ENCODE measurements at places on chromosomes 3 and 15.

DNA sequence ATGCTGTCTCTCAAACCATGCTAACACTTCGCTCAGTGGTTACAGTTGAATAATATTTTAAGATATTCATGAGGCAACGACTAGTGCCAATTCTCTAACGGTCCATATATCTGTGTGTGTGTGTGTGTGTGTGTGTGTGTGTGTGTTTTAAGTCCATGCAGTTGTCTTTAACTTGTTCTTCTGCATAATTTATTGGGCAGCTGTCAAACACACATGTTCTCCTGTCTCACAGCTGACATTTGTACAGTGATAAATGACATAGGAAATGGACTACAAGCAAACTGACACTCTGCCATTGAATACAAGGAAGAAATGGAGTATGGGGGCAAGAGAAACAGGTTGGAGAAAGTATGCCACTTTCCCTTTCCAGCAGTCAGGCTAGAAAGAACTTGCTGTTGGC is 172.0 kb downstream of the PDZRN3 start:
- DNase-seq, result no peak

DNA sequence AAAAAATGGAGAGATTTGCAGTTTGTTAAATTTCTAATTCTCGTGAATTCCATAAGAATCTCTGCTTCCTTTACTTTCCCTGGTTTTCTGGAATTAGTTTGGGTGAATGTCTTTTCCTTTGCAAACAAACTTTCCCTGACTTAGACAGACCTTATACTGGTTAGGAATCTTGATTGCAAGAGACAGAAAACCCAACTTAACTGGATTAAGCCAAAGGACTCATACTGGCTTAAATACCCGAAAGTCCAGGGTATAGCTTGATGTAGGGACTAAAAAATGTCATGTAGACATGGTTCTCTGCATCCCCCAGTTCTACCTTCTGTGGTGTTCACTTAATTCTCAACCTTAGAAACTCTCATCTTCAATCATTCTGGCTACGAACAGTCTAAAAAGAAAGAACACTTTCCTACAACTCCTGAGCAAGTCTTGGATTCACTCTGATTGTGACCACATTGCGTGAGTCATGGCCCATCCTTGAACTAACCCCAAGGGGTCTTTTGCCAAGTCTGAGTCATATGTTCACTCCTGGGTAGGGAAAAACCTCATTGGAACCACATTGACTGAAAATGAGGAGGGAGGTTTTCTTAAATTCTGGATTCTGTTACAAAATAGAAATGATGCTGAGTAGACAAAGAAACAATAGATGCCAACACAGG is 136.0 kb upstream of the DAZL start:
- no peak for DNase-seq

DNA sequence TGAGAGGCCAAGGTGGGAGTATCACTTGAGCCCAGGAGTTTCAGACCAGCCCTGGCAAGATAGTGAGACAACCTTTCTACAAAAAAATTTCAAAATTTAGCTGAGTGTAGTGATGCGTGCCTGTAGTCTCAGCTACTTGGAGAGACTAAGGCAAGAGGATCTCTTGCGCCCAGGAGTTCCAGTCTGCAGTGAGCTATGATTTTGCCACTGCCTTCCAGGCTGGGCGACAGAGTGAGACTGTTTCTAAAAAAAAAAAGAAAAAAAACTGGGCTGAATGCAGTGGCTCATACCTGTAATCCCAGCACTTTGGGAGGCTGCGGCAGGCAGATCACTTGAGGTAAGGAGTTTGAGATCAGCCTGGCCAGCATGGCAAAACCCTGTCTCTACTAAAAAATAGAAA is 14.0 kb upstream of the PIK3CB start:
- DNase-seq, result no peak

DNA sequence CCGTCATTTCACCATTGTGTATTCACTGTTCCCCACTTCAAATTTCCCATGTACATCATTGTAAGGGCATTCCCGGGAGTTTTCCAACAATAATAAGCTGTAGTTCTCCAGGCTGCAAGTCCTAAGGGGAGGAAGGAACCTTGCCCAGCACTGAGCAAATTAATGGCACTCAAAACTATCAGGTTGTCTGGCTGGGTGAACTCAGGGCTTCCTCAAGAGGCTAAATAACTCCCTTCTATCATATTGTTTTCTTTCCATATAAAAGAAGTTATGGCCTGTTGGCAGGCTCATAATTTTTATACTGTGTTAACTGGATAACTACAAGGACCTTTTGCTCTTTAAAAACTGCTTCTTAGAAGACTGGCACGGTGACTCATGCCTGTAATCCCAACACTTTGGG is 71.4 kb downstream of the SEMA6D start:
- no peak for DNase-seq

DNA sequence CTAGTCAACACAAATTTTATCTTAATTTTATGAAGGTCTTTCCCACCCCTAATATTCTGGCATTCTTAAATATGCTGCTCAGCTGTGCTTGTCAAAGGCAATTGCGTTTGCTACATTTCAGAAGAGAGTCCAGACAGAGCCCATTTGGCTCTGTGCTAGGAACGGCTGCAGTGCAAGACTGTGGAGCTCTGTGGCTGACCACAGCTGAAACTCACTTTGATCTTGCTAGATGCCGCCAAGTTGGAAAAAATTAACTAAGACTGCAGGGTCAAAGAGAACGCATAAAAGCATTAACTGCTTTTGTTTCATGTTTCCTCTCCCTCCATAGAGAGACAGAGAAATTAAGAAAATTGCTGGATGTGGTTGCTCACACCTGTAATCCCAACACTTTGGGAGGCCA is 7.6 kb upstream of the PPP1R2 start:
- no peak for DNase-seq

DNA sequence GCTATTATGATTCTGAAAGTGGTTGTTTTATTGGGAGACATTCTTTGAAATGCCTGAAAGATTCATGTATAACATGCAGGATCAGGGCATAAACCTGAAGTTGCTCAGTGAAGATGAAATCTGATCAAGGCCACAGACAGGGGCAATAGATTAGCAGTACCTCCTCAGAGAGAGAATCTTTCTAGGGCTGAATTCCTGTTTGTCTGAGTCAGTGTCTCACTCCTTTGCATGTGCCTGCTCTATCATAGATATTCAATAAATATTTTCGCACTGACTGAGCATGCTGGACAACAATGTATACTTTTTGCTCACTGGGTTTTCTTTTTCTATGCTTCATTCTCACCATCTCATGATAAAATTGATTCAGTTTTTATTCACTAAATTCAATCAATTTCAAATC is 49.8 kb upstream of the PFN2 start:
- DNase-seq, result no peak

DNA sequence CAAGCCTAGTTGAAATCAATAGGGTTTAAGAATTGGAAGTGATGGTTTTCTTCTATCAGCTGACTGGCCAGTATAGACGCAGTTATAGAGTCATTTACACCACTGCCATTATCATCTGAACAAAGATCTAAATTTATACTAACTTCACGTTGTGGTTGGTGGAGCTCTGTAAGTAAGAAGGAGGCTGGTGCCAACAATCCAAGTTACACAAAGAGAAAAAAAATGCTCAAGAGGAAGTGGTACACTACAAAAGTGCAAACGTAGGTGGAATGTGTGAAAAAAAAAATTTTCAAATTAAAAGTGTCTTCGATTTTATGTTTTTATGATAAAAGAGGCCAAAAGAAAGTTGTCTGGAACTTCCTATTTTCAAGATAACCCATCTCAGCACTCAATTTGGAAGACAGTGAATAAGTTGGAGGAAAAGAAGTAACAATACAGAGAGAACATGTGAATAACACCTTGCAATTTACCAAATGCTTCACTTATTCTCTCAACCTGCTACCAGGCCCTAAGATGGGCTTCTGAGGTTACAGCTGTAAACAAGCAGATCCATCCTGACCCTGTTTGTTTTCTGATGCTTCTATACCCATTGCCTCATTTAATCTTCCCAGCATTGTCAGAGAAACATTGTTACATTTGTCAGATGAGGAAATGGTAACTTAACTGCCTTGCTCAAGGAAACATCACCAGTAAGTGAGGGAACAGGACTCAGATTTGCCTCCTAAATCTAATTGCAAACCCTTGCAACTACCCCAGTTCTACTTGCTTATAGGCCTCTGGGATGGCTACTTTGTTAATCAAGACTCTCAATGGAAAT is 12.0 kb upstream of the TASOR start:
- DNase-seq, result no peak

GRCh38 chr15:64861331-64861730 is 19.6 kb downstream of the PLEKHO2 start:
- no peak for DNase-seq

DNA sequence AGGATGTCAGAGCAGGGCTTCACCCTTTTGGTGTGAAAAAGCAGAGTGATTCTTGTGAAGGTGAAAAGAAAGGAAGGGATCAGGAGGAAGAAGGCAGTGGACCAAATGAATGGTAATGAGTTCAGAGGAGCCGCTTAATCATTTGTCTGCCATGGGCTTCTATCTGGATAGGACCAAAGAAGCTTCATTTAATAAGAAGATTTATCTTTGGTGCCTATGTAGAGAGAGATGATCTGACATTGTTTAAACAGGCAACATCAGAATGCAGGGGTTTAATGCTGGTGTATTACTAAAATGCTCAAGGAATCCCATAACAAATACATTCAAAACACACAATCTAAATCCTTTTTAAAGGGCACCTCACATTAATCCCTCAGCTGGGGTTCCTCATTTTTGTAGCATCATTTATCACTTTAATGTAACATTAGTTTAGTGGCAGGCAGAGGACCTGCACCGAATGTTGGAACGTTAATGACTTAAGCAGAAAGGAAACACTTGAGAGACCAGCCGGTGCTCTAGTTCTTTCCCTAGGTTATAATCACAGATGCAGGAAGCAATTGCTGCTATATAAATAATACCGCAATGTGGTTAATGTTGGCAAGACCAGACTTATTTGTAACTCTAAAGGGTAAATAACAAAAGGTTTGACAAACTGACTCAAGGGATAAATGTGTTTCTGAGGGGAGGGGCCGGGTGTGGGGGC is 27.9 kb upstream of the IL1RAP start:
- no peak for DNase-seq

GRCh38 chr3:183381179-183381578 is 47.2 kb downstream of the MCF2L2 start:
- no peak for DNase-seq

- no peak for DNase-seq
Observed at GRCh38 chr3:24067483-24067882, 122.4 kb downstream of the NR1D2 start.

- no peak for DNase-seq
Observed at GRCh38 chr15:68057758-68058157, 3.6 kb downstream of the PIAS1 start.

DNA sequence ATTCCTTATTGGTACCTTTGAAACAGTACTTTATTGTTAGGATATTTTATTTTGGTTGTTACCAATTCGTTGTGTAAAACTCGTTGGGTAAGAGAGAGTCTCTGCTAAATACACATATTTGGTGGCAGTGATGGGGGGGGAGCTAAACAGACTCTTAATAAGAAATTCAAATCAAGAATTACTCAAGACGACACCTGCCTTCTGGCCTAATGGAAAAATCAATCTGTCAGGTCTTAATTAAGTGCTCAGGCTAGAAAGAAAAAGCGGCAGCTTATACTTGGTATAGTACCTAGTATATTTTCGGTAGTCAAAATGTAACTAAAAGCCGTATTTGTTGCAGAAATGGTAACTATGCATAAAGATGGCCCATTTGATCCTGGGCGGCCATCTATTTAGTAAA is 18.2 kb downstream of the FOXP1 start:
- no peak for DNase-seq

DNA sequence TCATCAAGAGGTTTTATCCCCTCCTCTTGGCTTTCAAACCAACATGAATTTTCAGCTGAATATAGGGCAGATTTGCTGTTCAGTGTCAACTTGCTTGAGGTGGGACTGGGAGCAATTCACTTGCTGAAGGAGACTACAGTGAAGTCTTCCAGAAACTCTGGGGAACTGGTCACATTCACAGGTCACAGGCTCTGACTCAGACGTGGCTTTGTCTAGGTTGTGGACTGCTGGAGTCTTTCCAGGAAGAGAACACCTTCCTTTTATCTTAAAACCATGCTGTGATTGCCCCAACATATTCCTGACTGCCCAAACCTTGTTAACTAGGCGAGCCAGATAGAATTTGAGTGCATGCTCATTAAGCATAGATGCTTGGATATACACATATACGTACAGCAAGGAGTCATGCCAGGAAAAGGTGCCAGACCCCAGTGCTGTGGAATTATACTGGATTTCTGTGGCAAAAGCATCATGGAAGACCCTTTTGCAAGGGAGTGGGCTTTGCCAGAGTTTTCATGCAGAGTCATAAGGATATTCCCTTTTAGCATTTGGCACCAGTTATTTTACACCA is 399.1 kb upstream of the TBL1XR1 start:
- DNase-seq, result no peak

- DNase-seq, result no peak
Observed at GRCh38 chr15:93029214-93029835, 59.7 kb downstream of the RGMA start.

DNA sequence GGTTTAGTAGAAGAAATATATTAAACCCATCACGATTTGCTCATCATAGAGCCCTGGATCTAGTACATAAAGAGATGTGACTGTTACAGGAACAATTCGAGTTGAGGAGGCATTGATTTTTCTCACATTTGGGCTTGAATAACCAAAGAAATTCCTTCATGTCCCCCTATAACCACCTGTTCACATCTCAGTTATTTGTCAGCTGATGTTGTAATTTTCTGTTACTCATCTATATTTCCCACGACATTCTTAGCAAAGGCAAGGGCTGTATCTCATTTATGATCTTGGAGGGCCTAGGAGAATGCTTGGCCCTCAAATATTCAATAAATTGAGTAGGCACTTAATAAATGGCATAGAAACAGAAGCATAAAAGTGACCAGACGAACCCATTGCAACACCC is 36.4 kb upstream of the GYG1 start:
- DNase-seq, result no peak

- DNase-seq, result no peak
Observed at GRCh38 chr3:152472672-152472954, 203.9 kb downstream of the MBNL1 start.

- DNase-seq, result no peak
Observed at GRCh38 chr3:185402561-185402960, 39.6 kb downstream of the MAP3K13 start.

DNA sequence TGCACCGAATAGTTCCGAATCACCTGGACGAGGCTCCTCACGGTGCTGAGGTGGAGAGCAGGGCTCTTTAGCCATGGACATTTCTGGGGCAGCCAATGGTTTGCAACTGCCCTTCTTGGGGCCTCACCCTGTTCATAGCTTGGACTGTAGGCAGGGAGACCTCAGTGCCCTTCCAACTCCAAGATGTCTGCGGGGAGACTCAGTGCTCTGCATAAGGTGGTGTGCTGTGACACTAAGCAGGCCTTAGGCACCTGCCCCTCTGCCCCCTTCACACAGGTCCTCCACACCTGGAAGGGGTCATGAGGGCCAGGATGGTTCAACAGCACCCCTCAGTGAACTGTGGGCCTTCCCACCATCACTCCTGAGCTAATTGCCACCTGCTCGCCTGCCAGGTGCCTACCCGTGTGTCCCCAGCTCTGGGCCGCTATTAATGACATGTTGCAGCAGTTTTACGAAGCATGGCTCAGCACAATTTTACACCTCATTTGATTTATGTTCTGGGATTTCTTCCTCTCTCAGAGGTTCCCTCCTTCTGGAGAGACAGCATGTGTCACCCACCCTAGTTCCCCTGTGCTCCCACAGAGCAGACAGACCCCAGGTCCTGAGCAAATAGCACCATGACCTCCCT is 101.2 kb upstream of the SMAD3 start:
- DNase-seq, result no peak
